ENCODE measurements at places on chromosomes 2 and 18. TPM values are rescaled to one million over a fixed set of nuclear protein-coding genes. Genes with fewer than 3 reads are reported as not detected.

Gene MAL
- not detected for total RNA-seq

Gene ACMSD
- total RNA-seq = not detected

Gene DHRS9
- total RNA-seq = 0.21 TPM

- DNase-seq = no peak
Observed at GRCh38 chr2:60317034-60317386, 236.4 kb downstream of the BCL11A start.

GRCh38 chr2:129133692-129134641 is 815.3 kb upstream of the HS6ST1 start:
- no peak for DNase-seq

GRCh38 chr18:74113711-74114110 is 33.9 kb downstream of the FBXO15 start:
- no peak for DNase-seq

DNA sequence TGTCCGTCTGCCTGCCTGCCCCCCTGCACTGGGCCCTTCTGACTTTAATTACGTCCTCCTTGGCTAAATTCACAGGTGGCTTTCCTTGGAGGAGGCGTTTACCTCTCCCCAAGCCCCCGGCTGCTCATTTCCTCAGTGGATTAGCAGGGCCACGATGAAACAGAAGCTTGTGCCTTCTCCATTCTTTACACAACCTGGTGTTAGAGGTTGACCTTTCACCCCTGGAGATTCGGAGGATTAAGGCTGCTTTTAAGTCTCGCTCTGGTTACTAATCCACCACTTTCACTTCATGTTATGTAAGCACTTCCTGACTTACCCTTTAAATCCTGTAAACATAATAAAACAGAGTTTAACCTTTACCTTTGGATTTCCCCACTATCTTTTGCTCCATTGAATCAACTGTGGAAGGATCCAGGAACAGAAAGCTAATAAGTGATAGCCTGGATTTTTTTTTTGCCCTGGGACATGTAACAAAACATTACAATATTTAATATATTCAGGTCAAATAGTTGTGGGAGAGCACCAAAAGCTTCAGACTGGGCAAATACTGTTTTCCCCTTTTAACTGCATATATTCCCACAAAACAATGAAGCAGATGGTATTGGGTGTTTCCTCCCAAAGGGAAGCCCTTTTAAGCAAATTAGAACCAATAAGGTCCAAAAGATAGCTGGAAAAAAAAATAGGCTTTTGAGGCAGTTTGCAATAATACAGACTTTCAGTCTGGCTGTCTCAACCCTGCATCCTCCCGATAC is 370.2 kb downstream of the EN1 start:
- DNase-seq = no peak

GRCh38 chr2:158495175-158495574 is 38.4 kb downstream of the PKP4 start:
- DNase-seq = no peak

GRCh38 chr18:79766308-79766707 is 31.4 kb upstream of the KCNG2 start:
- no peak for DNase-seq

DNA sequence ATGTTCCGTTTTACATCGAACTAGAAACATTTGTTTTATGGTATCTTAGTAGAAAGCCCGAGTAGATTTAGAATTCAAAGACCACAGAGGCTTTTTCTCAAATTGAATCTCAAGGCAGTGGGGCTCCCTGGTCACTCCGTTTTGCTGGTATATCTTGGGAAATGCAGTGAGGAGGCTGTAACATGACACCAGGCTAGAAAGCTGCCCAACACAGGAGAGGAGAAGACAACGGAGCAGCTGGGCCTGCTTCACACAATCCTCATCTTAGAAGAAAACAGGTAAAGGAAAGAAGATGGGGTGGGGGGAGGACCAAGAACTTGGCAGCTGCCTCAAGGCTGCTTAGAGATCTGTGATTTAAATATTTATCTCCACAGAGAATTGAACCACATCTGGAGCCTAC is 38.3 kb upstream of the EPB41L3 start:
- DNase-seq = peak; percentile 73

GRCh38 chr2:32235315-32235714 is 29.4 kb downstream of the NLRC4 start:
- DNase-seq = no peak

GRCh38 chr2:237294460-237294859 is 119.5 kb downstream of the COL6A3 start:
- peak; percentile 29 for DNase-seq

DNA sequence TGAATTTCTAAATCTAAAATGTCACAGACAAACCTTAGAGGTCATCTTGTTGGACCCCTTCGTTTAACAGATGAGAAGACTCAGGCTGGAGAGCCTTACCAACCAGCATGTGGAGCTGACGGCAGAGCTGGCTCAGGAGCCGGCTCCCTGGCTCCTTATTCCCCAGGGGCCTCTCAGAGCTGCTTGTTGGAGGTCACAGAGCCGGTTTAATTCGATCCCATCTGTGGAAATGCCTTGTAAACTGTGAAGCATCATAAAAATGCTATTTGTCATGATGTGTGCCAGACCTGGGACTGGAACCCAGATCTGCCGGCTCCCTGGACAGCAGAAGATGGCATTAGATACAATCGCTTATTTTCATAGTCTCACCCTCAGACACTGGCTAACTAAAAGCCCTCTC is 8.2 kb upstream of the CIB4 start:
- no peak for DNase-seq

DNA sequence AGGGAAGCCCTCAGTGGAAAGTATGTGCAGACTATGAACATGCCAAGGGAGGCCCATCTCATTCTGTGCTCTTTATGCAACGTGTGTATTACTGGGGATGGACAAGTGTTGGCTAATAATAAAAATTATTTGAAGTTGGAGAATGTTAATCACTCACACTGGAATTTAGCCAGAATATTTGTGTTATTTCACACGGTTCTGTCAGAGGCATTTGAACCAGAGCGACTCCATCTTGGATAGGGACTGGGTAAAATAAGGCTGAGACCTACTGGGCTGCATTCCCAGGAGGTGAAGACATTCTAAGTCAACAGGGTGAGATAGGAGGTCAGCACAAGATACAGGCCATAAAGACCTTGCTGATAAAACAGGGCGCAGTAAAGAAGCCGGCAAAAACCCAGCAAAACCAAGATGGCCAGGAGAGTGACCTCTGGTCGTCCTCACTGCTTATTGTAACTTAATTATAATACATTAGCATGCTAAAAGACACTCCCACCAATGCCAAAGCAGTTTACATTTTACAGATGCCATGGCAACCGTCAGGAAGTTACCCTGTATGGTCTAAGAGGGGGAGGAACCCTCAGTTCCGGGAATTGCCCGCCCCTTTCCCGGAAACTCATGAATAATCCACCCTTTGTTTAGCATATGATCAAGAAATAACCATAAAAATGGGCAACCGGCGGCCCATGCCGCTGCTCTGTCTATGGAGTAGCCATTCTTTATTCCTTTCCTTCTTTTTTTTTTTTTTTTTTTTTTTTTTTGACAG is 2.6 kb upstream of the FZD5 start:
- no peak for DNase-seq

DNA sequence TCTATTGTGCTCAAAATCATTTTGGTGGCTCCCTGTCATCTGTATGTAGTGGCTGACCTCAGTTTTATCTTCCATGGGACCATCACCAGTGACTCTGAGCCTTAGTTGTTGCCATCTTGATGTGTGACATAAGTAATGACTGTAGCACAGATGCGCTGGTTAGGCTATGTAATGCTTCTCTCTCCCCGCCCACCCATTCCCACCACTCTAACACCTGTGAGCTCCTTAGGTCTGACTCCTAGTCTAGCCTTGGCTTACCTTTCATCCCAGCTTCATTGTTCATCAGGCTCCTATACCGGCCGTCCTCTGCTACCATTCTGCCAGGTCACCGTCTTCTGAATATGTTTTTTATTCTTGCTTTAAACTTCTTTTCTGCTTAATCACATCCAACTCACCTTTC is 17.2 kb downstream of the MYO1B start:
- DNase-seq = peak; percentile 70

DNA sequence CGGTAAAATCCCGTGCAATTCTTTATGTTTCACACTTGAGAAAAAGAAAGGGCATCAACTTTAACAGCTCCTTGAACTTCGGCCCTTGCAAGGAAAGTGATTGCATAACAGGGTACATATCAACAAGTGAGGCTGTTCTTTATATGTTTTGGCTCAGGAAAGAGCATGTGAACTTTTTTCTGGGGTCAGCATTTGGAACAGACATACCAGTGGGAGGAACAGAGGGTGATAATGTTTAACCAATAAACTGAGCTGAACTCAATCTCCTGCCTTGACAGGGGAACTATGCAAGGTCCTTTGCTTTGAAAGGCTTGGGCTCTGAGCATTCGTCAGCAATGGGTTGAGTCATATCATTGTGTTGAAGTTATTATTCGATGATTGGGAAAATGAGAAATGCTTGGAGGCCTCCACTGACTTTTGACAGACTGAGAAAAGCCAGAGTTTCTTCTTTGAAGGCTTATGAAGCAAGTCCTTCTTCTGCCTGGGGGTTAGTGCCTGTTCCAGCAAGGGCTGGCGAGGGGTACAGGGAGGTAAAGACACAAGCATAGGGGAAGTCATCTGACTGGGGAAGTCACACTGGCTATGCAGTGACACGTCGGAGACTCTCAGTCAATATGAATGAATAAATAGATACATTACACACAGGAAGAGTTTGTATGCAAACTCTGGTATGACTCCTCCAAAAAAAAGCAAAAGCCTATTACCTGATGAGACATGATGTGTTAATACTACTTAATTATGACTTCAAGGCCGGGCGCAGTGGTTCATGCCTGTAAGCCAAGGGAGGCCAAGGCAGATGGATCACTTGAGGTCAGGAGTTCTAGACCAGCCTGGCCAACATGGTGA is 57.2 kb downstream of the CYB5A start:
- DNase-seq = peak; percentile 43

- no peak for DNase-seq
Observed at GRCh38 chr2:168767258-168767657, 35.2 kb upstream of the NOSTRIN start.

DNA sequence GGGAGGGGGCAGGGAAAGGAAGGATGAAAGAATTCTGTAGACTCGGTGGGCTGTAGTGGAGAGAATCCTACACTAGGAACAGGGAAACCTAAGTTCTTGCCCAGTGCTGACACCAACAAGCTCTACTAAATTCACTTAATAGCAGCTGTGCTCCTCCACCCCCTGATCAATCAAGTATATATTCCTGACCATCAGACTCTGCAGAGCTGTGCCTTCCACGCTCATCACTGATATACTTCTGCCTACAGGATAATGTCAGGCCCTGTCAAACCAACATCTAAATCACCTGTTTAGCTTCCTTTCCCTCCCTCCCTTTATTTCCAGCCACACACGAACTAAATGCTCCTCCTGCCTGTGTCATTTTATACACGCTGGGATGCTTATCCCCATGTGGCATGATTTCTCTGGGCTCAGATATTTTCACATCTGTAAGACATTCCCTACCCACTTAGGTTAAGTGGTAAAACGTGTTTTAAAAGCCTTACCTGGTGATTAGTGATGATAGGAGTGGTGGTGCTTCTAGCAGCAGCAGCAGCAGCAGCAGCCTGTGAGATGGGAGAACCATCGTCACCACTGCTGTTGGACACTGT is 301.9 kb downstream of the LRRTM1 start:
- no peak for DNase-seq

- no peak for DNase-seq
Observed at GRCh38 chr2:61906186-61906470, 654 bp downstream of the COMMD1 start.

DNA sequence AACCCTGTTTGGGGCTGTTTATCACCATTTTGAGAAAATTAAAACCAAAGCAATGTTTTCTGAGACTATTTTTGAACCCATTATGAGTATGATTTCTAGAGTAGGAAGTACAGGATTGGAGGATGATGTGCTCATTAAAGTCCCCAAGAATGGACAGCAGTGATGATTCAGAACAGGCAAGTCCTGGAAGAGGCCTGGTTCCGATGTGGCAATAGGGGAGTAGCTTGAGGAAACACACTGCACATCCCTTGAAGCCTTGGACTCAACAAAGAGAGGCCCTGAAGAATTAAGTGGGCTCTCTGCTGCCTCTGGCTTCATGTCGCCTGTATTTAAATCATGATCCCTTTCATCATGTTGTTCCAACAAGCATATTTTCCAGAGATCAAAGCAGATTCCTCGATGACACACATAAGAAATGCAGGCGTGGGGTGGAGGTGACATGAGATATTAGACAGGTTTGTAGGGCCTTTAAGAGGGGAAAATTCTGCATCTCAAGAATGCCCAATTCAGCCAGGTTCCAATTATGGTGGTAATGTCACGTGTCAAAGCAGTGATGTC is 242.2 kb downstream of the FHOD3 start:
- DNase-seq = peak; percentile 11

DNA sequence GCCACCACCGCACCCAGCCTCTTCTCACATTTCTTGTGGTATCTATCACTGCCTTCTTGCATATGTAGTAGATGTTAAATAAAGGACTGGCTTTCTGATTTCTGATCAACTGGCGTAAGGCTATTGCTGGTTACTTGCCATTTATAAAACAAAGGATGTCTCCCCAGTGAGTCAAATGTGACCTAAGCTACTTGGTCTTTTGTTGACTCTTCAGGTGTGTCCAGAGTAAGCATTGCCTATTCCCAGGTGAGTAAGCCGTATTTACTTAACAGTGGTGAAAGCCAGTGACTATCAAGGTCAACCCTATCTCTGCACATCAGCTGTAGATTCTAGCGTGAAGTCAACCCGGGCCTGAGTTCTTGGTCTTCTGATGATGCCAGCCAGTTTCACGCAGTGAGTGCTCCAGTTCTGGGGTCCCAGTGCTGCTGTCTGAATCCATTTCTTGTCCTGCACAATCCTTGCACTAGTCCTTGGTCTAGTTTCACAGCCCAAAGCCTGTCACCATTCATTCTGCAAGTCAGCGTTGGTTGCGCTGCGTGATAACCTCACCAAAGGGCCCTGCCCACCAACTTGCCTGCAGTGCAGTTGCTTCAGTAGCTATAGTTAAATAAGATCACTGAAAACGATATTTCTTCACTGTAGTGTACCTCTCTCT is 120.2 kb downstream of the GBX2 start:
- DNase-seq = no peak

GRCh38 chr2:227828477-227828912 is 14.9 kb downstream of the CCL20 start:
- no peak for DNase-seq
